ENCODE measurements at places on chromosomes 2 and 18.
A peak's percentile ranks its signal among the peaks of the same experiment; 100 is the strongest.

GRCh38 chr18:37249895-37250618 lies 315.5 kb downstream of the CELF4 start:
- no peak for DNase-seq

DNA sequence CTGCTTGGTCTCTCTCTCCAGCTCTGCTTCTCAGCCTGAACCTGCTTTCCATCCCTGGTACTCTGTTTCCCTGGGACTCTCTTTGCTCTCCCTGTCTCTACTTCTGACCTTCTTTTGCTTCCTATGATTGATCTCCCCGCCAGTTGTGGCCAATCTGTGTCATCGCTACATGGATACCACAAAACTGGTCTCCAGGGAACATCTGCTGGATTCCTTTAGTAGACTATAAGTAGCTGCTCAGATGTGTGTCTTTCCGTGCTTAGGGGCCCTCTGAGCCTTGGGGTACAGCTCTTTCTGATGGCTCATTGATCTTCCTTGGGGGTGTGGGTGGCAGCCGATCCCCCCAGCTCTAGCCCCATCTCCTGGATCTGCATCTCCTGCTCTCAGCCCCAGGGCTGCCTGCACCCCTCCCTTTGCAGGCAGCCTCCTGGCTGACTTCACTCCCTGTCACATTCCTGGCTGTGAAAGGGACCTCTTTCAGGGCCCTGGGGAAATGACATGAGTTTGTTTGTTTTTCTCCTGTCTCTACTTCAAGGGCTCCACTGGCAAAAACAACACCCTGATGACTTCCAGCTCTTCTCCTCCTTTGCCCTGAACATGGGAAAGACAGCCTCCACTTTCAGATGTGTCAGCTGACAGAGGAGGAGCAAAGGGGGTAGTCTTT lies 333.7 kb downstream of the CYP26B1 start:
- DNase-seq, result no peak

DNA sequence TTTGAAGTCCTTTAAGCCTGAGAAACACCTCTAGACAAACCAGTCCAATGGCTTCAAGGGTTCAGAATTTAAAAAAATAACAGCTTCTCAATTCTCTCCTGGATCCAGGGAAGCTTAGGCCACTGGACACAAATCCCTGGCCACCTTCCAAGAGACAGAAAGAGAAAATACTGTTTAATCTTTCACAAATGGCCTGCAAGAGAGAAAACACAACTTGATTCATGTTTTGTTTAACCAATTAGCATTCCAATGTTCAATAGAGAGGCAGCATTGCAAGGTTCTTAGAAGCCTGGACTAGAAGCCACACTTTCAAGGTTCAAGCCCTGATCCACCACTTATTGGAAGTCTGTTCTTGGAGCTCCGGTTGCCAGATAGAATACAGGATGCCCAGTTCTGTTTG lies 109.0 kb upstream of the PARD3B start:
- DNase-seq, result no peak

DNA sequence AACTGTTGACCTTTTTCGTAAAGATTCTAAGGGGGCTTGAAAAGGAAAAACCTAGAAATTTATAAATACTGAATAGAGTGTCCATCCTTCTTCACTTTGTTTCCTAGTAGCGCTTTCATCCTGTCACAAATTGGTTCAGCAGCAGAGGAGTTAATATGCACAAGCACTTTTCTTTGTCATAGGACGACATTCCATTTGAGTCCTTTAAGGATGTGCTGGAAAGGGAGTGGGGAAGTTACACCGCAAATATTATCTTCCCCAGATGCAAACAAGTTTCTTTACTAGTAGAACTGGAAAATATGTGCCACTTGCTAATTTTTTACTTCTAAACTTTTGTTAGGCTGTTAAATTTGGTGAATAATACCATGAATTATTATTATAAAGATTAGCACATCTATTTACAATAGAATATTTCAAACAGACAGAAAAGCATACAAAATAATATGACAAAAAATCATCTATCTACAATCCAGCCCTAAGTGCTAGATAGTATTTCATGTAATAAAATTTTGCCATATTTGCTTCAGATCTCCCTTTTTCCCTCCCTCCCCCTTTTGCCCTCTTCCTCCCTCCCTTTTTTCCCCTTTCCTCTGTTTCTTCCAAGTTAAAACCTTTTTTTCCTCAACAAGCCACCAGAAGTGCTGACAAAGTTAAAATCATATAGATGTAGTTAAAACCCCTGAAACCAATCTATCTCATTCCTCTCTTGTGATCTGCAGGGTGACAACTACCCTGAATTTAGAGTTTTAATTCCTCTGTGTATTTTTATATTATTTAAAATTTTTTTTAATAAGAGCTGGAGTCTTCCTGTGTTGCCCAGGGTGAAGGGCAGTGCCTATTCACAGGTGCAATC lies 50.5 kb upstream of the MAP4K3 start:
- no peak for DNase-seq

- DNase-seq, result peak; percentile 21
Observed at GRCh38 chr2:237967463-237967951, 693 bp downstream of the UBE2F start.

DNA sequence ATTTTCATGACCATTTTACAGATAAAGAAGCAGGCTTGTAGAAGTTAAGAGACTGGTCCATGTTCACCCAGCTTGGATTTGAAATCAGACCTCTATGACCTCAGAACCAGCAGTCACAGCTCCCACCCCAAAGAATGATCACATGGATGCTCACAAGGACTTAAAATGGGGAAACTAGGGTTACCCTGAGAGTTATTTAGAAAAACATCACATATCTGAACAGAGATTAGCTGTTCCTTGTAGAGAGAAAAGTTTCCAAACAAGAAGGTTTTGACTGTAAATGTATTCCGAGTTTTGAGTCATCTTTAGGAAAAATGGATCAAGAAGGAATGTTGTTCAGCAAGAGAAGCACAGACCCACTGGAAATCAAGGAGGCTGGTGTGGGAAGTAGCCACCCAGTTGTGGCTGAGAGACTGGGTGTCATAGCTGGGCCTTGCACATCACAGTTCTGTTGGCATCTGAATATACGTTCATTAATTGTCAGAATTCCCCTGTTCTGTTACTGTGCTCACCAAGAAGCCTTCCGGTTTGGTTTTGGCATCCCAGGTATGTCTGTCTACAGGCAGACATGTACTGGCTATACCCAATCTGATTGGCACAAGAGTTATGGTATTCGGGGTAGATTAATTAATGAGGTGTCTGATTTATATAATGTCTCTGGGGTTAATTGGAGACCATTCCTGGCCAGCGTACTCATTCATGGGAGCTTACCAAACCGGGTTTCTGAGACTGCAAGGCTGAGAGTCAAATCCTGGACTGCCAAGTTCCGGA lies 371.8 kb upstream of the SLC14A2 start:
- no peak for DNase-seq

GRCh38 chr18:42183746-42184145 lies 228.7 kb downstream of the PIK3C3 start:
- no peak for DNase-seq

- DNase-seq, result no peak
Observed at GRCh38 chr18:58105206-58105887, 61.3 kb downstream of the NEDD4L start.

- DNase-seq, result peak; percentile 88
Observed at GRCh38 chr2:120223034-120223912, at the start of gene TMEM185B. Gene TMEM185B, minus strand, starts transcription at chr2:120223400. Its CDS starts 424 bp downstream, at chr2:120222976.

- no peak for DNase-seq
Observed at GRCh38 chr2:226669905-226670304, 129.7 kb downstream of the IRS1 start.

All from immature natural killer cell (primary cell).